Muscle of arm (tissue), 14 donors: ENCODE measurements at places on chromosomes 5 and 9. TPM values are rescaled to one million over a fixed set of nuclear protein-coding genes. Genes with fewer than 3 reads are reported as not detected.

PLPP7 gene
- 22.1 TPM for polyA plus RNA-seq

PCDHGB2 gene
- polyA plus RNA-seq, result 2.3 TPM

ACTBL2 gene
- polyA plus RNA-seq, result not detected

GRIA1 gene
- not detected for polyA plus RNA-seq

JAKMIP2 gene
- polyA plus RNA-seq, result 3.1 TPM

SPAG8 gene
- not detected for polyA plus RNA-seq

PCDHA9 gene
- 0.04 TPM for polyA plus RNA-seq

CARD9 gene
- 1.1 TPM for polyA plus RNA-seq

SHISAL2B gene
- polyA plus RNA-seq, result not detected

OR1J2 gene
- not detected for polyA plus RNA-seq

ROR2 gene
- 13.4 TPM for polyA plus RNA-seq

SLC25A2 gene
- not detected for polyA plus RNA-seq
